ENCODE measurements at places on chromosomes 1 and 21. TPM values are rescaled to one million over a fixed set of nuclear protein-coding genes. Genes with fewer than 3 reads are reported as not detected.

Gene C1QB
- 583 TPM for total RNA-seq

Gene FCRL2
- 0.50 TPM for total RNA-seq

Gene CLDN17
- not detected for total RNA-seq

Gene ZNF697
- total RNA-seq, result 2.0 TPM

Gene KRTAP10-3
- not detected for total RNA-seq

Gene KCNJ9
- total RNA-seq, result not detected

Gene UTS2
- not detected for total RNA-seq

Gene FAM151A
- not detected for total RNA-seq

DNA sequence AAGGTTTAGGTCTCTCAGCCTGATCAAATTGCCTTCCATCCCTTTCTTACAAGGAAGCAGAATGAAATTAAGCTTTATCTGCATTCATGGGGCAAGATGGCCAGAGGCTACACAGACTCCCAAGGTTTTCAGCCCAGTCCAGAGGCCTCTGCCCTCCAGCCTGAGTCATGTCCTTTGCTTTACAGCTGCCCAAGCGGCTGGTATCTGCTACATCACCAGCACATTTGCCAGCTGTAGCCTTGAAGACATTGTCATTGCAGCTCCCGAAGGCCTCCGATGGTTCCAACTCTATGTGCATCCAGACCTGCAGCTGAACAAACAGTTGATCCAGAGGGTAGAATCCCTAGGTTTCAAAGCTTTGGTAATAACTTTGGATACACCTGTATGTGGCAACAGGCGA, 16.0 kb downstream of the HAO2 start:
- no peak for DNase-seq

DNA sequence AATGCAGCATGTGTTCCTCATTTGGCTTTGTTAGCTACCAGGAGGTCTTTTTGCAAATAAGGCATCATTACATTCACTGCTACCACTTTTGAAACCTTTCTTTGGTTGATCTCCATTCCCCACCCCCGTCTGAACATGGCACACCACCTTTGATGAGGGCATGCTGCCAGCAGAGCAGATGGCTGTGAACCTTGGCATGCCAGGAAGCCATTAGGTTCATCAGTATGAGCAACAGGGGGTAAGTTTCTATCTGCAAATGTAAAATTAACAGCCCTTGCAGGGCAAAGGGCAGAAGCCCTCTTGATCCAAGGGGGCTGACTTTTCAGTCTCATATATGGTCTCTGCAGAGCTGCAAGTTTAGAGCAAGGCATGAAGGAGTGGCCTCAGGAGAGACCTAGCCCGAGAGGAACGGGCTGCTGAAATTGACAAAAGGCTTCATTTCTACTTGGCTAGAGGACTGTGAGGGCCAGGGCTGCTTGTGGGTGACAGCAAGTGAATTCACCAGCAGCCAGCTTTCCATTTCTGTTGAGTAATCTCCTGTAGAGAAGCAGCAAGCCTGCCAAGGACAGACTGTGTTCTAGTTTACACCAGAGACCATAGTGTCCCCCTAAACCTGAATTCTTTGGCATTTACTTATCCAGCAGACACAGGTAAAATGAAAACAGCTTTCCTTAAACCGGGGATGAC, 127.9 kb downstream of the ZNF326 start:
- DNase-seq, result no peak

- DNase-seq, result no peak
These were observed 1.9 kb upstream of the TMEM35B start for GRCh38 chr1:34987018-34987417.

- DNase-seq, result no peak
These were observed 80.6 kb downstream of the TM2D1 start for GRCh38 chr1:61644303-61644702.

DNA sequence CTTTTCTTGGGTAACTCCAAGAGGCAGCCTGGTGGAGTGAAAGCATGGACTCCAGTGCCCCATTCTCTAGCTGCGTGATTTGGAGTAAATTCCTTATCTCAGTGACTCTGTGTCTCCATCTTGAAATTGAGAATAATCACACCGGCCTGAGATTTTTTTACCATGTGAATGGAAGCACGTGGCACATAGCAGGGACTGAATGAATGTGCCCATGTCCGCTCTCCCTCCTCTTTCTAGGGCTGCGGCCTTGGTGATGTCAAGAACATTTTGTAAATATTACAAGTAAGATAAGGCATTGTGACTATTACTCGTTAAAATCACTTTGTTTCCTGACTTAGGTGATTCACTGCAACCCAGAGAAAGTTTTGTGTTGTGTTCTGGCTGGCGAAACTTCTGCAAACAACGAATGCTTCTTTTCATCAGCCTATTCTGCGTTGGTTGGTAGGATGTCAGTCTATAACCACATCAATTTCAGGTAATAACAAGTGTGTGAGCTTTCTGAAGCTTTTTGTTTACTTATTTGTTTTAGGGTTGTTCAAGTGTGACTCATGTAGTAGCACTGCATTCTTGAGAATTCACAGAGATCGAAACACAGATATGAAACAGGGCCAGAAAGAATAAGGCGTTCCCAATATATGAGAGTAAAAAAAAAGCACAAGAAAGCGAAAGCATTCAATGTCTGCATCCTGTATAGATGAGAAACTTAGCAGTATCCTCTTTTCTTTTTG, 135.7 kb upstream of the SLC45A1 start:
- DNase-seq, result no peak

DNA sequence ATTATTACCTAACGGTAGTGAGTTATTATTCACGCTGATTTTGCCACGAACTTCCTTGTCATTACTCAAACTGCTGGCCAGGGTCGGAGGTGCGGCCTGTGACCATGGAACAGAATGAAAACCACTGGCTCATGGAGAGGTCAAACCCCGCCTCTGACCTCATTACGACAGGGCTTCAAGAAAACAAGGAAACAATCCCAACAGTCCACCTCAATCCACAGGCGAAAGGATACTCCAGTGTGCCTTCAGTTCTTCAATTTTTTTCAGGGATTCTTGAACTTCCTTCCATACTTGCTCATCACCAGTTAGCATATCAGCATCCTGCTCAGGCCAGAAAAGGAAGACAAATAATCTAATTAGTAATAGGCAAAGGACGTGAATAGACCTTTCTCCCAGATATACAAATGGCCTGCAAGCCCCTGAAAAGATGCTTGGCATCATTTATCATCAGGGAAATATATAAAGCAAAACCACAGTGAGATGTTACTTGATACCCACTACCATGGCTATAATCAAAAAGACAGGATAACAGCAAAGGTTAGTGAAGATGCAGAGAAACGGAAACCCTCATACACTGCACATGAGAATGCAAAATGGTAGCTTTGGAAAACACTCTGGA, 643.4 kb downstream of the SMYD3 start:
- no peak for DNase-seq

DNA sequence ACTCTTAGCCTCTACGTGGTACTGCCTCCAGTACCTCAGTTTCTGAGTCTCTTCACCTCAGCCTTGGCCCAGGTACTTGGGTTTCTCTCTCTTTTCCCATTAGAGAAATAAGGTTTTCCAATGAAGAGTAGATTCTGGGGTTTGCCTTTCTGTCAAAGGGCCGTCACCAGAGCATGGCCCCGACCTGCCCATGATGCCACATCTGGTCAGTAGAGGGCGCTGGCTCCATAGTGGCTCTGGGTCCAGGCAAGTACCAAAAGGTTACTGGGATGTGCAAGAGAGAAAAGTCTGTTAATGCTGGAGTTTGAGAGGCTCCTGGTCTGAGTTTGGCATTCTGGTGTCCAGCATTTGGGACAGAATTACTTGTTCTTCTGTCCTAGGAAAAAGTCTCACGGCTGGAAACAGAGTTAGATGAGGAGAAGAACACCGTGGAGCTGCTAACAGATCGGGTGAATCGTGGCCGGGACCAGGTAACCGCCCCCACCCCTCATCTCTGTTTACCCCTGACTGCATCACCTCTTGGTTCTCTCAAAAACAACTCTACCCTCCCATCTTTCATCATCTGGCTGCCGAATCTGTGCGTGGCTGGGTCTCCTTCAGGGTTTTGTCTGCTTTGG, 5.3 kb upstream of the TUFT1 start:
- DNase-seq, result no peak

DNA sequence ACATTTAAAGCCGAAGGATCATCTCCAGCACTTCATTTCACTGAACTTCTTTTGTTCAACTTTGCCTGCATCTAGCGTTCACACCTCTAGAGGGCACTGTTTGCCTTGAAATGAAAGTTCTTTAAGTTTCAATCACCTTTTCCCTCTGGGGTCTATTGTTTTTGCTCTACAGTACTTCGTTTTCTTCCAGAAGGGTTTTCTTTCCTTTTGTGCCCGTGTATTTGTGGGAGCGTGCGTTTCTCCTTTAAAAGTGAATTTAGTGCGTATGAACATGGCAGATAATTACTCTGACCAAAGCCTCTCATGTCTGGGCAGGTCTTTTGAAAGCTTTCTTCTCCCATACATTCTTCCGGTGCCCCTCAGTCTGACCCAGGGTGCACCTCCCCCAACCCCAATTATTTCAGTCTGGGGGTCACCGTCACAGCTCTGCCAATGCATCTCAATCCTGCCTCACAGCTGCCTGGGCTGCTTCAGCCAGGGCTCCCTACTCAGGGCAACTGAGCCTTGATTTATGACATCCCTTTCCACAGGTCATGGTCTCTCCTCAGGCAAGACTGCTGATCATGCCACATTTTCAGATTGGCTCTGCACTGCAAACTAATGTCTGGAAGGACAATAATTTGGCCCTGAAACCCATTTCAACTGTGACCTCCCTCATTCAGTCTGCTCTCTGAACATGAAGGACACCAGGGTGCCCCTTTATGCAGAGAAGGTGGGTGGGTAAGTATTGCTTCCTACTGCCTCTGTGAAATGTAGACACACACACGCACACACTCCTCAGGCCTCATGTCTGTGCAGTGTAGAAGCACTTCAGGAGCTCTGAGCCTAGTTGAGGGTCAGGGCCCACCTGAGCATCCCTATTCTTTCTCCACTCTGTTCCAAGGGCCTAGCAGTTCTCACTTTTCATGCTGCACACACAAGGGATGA, 88.6 kb downstream of the NUF2 start:
- DNase-seq, result no peak

- no peak for DNase-seq
These were observed 114.7 kb downstream of the PAPPA2 start for GRCh38 chr1:176577646-176578197.

DNA sequence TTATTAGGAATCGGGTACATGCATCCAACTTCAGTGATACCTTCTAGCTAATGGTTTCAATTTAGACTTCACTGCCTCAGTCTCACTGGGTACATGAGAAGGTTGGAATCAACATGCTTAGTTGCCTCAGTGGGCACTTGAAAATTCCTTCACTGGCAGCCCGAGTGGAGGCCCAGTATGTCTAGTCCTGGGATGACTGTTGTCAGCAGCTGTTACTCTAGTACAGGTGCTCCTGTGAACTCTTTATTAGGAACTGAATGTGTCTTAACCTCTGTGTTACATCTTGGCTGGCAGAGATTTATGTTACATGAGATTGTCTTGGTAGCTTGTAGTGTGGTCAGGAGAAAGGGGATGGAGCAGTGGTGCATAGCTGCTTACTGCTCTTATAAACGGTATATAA, 13.4 kb downstream of the PLA2G2E start:
- no peak for DNase-seq

- DNase-seq, result no peak
These were observed 34.2 kb upstream of the JUN start for GRCh38 chr1:58818075-58818474.

DNA sequence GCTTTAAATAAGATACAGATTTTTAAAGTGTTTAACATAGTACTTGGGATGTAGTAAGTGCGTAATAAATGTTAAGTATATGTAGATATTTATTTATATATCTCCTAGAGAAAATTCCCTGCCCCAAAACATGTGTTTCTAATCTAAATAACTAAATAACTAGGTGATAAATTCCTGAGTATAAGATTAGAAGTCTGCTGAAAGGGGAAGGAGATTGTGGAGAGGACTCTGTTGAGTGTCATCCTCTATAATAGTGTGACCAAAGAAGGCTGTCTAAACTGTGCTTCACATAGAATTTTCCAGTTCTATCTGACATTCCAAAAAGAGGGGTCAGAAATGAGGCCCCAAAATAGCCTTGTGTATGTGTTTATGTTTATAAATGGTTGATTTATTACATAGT, 590.5 kb upstream of the ADAMTS5 start:
- DNase-seq, result no peak

- no peak for DNase-seq
These were observed 35.4 kb upstream of the PKN2 start for GRCh38 chr1:88648706-88649105.

GRCh38 chr1:81682490-81682889, 118.2 kb upstream of the ADGRL2 start:
- no peak for DNase-seq

DNA sequence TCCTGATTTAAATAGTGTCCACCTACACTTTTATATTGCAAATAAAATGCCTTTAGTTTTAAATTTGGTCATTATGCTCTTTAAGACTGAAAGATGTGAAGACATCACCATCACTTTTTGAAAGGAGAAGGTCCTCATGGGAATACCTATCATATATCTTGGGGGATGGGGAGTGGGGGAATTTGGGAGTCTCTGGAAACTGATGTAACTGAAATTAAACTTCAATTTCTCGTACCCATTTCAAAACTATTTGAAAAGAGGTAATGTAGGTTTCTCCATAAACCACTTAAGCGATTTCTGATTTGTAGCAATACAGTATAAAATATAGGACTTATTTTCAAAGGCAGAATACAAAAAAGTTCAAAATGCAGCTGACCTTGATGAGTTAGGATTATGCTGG, 924 bp downstream of the EXTL2 start:
- no peak for DNase-seq

DNA sequence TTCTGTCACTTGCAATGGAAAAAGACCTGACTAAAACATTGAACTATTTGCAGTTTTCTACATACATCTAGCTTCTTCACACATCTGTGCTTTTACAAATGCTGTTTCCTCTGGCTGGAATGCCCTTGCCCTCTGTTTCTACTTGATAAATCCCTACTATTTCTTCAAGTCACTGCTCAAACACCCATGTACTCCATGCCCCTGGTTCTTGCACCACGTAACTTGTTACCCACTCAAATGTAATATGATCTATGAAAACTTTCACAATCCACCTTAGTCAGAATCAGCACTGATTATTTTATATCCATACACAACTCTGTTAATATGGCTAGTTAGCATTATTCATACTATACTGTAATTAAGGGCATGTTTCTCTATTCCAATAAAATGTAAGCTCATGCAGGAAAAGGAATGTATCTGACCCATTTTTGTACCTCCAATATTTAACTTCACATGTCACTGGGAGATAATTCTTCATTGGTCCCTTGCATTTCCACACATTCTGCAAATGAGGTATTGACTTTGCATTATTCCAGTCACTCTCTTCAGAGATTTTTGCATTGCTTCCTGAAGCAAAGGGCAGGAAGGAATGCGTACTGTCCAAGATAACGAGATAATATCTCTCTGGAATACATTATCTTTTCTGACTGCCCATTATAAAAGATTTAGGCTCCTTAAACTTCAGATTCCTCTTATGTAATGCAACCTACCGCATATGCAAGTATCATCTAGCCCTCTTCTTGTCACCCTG, 158.3 kb downstream of the COL24A1 start:
- no peak for DNase-seq

GRCh38 chr1:21577324-21577723, 68.1 kb downstream of the ALPL start:
- DNase-seq, result no peak

- no peak for DNase-seq
These were observed 64.8 kb upstream of the ZNF281 start for GRCh38 chr1:200474633-200475032.

Measured in esophagus muscularis mucosa (tissue), 4 donors.